Activated CD4-positive, alpha-beta T cell treated with anti-CD3 and anti-CD28 coated beads, Interleukin-2, Interleukin-6, amounts not matched to agents 100 ng/mL and 50 ng/mL, durations not matched to agents 16 hours and 8 hours (primary cell): ENCODE measurements at places on chromosomes 2 and 18.

- DNase-seq = no peak
Measured at GRCh38 chr2:144971786-144972335, 451.9 kb upstream of the ZEB2 start.

- peak; percentile 57 for DNase-seq
Measured at GRCh38 chr18:13216711-13217465, 1.7 kb upstream of the LDLRAD4 start.

GRCh38 chr2:134866498-134867099 is 28.2 kb downstream of the ACMSD start:
- DNase-seq = no peak

GRCh38 chr18:62717925-62718800 is 2.8 kb downstream of the PHLPP1 start:
- no peak for DNase-seq

DNA sequence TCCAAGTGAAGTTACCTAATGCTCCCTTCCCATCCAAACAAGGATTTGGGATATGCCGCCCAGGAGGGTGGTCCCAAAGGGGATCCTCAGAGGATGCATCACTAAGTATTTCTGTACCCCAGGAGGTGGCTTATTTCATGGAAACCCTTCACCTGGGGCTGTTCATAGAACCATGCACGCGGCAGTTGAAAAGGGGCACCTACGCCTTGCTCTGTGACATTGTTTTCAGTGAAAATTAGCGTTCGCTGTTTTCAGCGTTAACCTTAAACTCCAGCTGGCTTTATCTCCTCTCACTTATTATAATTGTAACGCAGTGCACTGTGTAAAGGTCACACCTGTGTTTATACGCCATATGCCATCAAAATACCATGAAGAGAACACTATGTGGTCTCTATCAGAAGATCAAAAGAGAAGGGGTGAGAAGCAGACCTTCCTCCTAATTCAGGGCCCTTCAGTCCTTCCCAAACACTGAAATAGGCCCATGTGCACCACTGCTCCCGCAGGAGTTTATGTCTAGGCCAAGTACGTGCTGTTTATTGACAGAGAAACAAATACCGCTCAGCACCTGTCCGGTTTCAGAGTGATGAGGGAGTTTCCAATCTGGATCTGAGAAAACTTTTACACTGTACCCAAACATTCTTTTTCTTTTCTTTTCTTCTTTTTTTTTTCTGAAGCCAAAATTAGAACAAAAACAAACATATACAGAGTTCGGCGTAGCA is 162.1 kb downstream of the BCL2 start:
- peak; percentile 45 for DNase-seq

DNA sequence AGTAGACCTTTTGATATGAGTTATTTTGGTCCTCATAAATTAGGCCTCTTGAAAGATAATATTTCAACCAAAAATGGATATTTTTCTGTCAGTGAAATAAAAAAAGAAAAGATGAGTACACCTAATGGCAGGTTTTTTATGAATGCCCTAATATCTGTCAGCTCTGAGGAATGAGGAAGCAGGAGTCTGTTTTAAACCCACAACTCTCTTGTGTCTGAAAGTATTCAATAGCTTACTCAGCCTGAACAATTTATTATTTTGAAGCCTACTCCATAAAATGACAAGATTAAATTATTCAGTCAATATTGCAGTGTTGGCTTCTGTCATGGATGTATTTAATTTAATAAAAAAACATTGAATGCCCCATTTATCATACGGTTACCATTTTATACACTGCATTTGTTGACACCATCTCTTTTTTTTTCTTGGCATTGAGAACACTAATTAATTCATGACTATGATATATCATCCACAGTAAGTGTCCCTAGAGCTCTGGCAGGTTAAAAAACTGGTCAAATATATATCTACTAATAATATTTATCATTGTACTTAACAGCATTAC is 548.2 kb downstream of the CBLN2 start:
- no peak for DNase-seq

DNA sequence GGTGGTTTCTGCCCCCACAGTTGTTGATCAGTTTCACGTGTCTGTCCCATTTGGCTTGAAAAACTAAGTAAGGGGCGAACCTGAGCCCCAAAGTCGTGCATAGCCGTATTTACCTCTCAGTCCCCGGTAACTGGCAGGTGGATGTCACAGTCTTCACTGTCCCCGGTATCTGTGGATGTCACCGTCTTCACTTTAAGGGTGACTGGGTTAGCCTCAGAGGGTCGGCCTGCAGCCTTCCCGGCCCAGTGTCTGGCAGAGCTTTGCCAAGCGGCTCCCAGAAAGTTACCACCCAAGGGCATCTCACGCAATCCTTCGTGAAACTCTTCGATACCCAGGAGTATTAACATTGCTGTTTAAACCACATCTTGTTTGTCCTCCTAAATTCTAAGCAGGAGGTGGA is 125.3 kb upstream of the CTDP1 start:
- DNase-seq = no peak

GRCh38 chr18:73923866-73924265 is 223.8 kb downstream of the FBXO15 start:
- no peak for DNase-seq

DNA sequence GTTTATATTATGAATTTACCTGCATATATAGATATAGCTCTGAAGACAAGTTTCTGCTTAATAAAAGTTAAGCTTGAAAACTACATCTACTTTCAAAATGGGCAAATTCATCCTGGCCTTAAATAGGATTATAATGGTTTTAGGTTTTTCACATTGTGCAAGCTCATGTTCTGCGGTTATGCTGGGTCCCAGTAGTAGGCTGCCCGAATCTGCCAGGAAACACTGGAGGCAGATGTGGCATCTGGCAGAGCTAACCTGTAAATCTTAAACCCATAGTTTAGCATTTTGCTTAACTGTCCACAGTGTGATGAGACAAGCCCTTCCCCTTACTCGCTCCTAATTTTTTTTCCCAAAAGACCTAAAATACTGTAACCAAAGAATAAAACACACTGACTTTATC is 234.2 kb downstream of the TCF4 start:
- DNase-seq = no peak

- no peak for DNase-seq
Measured at GRCh38 chr2:201795607-201796477, 10.5 kb upstream of the CDK15 start.

DNA sequence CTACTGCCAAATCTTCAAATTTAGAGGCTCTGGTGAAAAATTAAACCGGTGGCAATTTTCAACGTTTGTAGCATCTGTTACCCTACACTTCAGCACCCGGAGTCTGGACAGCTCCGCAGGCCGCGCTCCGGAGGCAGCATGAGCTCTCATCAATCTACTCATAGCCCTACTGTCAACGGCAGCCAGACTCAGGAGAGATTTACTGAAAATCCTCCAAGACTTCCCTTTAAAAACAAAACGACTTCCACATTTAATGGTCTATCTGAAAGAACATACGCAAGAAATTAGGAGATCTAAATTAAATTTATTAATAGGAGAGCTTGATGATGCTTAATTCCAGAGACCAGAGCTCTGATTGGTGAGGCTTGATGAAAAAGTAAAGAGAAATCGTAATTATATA is 970 bp upstream of the ADCYAP1 start:
- peak; percentile 63 for DNase-seq

- no peak for DNase-seq
Measured at GRCh38 chr2:147631294-147631693, 213.5 kb upstream of the ACVR2A start.

- no peak for DNase-seq
Measured at GRCh38 chr2:233822101-233822771, 32.1 kb downstream of the HJURP start.
